ENCODE measurements at places on chromosomes 5 and 9.

DNA sequence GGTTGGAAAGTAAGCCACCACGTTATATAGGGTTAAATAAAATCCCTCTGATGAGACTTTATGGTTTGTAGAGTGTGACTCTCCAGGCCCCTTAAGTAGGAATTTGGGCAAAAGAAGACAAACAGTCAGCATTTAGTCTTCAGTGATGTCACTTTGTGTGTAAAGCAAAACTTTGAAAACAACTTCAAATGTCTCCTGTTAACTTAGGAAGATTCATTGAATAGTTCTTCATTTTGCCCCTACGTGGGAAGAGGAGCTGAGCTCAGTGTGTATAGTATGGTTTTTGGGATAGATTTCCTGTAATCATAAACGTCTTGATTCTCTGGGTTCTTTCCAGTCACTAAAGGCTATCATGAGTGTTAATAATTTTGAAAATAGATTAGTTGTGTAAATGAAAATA lies 101.3 kb downstream of the GADD45G start:
- no peak for DNase-seq

DNA sequence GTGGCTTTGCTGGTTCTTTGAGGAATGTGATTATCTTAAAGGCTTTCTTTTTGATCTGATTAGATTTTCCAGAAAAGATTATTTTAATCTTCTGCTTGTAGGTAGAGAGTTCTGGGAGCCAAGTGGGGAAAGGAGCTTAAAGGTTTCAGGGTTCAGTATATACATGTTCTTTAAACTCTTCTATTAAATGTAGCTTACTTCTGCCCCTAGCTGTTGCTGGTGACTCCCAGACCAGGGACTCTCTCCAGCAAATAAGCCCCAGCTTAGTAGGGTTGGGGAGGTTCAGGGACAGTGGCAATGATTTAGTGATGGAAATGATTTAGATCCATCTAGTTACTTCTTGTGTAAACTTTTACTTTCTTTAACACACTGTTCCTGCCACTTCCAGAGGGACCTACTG lies 72.2 kb downstream of the SLC12A2 start:
- DNase-seq, result no peak

DNA sequence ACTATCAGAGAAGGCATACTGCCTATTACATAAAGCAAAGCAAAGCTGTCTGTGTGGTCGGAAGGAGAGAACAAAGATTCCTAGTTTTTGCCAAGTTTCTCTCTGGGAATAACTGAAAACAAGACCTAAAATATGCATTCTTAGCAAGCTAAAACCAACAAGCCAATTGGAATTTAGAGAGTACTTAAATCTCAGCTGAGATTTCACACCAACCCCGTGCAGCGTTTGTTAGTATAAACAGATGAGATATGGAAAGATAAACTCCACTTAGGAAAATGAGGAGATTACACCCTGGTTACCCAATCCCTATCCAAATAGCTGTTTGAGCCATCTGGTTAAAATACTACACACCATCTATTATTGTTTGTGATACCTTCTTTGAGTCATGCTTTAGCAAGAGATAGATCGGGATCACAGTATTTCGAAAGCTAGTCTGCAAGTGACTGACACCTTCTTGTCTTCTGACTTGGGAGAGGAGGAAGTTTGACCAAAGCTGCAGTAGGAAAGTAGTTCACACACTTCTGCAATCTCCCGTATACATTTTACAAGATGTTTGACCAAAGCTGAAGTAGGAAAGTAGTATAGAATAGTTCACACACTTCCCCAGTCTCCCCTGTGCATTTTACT lies 18.2 kb downstream of the FAF2 start:
- DNase-seq, result no peak

GRCh38 chr9:74630228-74630627 lies 133.1 kb downstream of the RORB start:
- DNase-seq, result no peak

DNA sequence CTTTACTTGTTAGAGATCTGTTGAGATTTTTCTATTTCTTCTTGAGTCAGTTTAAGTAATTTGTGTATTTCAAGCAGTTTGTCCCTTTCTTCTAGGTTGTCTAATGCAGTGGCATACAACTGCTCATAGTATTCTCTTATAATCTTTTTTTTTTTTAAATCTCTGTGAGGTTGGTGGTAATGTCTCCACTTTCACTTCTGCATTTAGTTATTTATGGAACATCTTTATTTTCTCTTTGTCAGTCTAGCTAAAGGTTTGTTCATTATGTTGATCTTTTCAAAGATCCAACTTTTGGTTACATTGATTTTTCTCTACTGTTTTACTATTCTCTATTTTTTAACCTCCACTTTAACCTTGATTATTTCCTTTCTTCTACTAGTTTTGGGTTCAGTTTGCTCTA lies 13.8 kb downstream of the FOXE1 start:
- DNase-seq, result no peak

DNA sequence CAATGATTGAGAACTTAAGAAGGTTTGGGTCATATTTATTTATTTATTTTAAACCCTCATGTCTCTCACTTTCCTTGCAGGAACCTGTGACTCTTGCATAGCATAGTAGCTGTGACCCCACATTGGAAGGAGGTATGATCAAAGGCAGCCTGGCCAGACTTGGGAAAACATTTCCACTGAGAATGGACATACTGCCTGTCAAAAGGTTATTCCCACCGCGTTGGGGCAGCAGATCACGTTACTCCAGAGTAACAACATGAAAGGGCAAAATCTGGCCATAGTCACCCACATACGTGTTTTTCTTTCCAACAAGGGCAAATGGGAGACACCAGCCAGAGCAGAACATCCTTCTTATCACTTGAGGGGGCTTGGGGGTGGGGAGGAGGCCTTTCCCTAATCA lies 95.7 kb downstream of the ARL15 start:
- DNase-seq, result no peak

GRCh38 chr5:41094871-41095270 lies 23.7 kb upstream of the MROH2B start:
- no peak for DNase-seq

- no peak for DNase-seq
These were observed 72.6 kb downstream of the FGF1 start for GRCh38 chr5:142613271-142613671.

- no peak for DNase-seq
These were observed 1.5 kb downstream of the SPAAR start for GRCh38 chr9:35910613-35911359.

- no peak for DNase-seq
These were observed 150.9 kb upstream of the DMRT1 start for GRCh38 chr9:690517-691111.

DNA sequence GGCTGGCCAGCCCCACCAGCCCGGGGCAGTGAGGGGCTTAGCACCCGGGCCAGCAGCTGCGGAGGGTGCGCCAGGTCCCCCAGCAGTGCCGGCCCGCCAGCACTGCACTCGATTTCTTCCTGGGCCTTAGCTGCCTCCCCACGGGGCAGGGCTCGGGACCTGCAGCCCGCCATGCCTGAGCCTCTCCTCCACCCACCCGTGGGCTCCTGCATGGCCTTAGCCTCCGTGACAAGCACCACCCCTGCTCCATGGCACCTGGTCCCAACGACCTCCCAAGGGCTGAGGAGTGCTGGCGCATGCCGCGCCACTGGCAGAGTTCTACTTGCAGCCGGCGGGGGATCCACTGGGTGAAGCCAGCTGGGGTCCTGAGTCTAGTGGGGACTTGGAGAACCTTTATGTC lies 452.6 kb downstream of the AGTPBP1 start:
- no peak for DNase-seq

DNA sequence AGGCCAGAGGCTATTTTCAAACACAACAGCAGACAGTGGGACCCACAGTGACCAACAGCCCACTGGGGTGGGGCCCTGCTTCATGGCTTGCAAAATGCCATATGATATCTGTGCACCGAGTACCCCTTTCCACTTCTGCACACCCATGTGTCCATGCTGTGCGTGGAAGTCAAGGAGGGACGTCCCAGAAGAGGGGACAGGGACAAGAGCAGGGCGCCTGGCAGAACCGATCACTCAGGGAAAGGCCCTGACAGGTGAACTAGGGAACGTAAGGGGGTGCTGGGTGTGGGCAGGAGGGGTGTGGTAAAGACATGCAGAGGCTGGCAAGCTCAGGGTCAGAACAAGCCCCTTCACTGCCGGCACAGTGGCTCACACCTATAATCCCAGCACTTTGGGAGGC lies 7.6 kb upstream of the TTLL11 start:
- no peak for DNase-seq

DNA sequence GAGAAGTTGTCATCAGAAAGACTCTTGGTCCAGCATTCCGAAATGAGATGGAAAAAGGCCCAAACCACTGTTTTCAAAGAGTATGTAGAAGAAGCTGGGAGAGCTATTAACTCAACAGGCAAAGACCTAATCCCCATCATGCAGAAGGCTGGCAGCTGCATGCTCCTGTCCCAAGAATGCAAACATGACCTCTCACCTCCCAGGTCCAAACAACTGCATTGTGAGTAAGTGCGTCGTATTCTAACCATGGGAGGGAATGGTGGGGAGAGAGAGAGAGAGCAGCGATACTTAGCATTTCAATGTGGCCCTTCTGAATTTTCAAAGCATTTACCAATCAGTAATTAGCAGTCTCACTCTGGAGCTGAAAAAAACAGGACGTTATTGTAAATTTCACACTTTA lies 27.6 kb downstream of the TRPC7 start:
- no peak for DNase-seq

- no peak for DNase-seq
These were observed 1.7 kb upstream of the GNG10 start for GRCh38 chr9:111659691-111660090.

DNA sequence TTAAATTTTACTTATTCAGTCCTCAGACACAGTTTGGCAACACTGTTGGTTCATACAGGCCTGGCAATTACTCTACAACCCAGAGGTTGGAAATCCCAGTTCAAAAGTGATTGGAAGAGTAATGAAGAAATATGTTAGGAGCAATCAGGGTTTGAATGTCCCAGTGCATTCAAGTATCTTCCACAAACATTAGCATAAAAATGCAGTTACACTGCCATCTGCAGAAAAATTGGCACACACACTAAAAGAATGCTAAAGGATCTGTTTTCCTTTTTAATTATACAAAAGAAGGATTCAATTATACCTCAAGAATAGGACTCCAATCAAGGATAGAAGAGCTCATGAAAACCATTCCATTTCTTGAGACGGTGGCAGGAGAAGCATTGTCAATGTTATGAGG lies 130.2 kb downstream of the DNAH5 start:
- peak; percentile 27 for DNase-seq

GRCh38 chr5:175254155-175254554 lies 189.8 kb downstream of the DRD1 start:
- no peak for DNase-seq

DNA sequence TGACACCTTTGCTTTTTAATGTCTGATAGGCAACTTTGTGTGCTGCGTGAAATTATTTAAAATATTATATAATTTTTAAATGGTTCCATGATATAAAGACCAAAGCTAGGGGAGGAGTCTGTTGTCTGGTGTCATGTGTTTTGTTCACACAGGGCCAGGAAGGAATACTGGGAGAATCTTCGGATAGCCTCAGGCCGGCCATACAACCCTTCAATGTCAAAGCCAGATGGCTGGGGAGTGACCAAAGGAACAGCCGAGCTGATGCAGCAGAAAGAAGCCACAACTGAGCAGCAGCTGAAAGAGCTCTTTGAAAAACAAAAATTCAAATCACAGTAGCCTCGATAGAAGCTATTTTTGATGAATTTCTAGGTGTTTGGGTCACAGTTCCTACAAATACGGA lies 19.2 kb downstream of the BHMT start:
- DNase-seq, result no peak

- no peak for DNase-seq
These were observed 403.2 kb upstream of the PTGER4 start for GRCh38 chr5:40276426-40277102.

DNA sequence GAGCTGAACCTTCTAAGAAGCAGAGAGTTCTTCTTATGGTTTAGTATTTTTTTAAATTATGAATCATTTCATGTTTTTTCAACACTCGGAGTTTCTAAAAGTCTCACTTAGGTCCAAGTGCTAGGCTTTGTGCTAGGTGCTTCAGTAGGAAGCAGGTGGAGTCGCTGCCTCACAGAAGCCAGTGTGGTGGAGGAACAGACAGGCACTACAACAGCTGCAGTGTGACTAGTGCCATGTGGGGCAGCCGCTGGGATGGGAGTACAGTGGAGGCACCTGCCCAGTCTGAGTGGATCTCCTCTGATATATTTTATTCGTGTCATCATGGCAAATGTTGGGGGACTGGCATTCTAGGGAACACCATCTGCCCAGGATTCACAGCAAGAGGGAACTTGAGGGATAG lies 15.3 kb downstream of the PCDHGC5 start:
- DNase-seq, result no peak

DNA sequence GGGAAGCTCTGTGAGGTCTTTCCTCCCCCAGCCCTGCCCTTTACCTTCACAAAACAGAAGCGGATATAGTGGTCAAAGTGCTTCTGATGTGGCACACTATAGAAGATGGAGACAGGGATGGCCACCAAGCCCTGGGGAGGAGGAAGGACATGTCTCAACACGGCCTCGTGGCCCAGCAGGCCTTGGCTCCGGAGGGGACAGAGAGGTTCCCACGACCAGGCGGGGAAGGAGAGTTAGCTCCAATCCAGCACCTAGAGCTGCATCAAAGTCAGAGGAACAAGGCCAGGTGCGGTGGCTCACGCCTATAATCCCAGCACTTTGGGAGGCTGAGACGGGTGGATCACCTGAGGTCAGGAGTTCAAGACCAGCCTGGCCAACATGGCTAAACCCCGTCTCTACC lies 4.1 kb upstream of the SPOUT1 start:
- DNase-seq, result no peak

DNA sequence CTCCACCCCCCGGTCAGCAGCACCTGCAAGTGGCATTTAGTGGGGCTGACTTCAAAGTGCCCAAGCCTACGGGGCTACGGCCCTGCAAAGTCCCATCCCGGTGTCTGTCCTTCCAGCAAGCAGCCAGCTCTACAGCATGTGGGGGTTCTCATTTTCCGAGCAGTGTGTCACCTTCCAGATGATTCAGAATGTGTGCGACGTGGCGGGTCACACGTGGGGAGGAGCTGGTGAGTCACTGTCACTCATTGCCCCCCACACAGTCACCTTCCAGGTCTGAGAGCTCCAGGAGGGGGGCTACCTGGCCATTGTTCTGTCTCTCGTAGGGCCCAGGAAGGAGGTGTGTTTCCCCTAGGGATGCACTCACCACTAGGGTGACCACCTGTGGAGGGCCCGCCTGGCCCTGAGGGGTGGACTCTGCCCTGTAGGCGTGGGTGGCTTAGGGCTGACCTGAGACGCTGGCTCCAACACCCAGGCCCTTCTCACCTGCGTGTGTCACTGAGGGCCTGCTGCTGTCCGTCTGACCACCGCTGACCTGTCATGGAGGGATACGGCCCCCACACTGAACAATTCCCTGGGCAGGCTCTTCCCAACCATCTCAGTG lies 70.2 kb downstream of the SEMA4D start:
- DNase-seq, result no peak

GRCh38 chr5:17440766-17441165 lies 57.3 kb upstream of the TAF11L2 start:
- no peak for DNase-seq

- DNase-seq, result no peak
These were observed 213.5 kb downstream of the MEF2C start for GRCh38 chr5:88669371-88670050.

DNA sequence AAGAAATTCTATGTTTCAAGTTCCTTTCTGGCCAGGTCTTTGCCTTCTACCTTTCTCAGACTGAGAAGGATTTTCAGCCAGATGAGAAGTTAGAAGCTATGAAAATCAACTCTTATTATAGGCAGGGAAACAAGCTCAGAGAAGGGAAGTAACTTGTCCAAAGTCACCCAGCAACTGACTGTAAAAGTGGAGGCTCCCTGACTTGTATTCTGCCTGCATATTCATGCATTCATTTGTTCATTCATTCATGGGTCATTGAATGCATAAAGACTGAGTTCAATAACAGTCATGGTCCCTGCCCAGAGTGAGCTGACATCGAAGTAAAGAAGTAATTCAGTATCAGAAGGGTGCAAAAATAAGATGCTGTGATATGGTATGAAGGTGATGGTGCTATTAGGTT lies 239.6 kb downstream of the PAPPA start:
- DNase-seq, result no peak

Data from HS-27A (cell line).